ENCODE measurements at places on chromosomes 12 and 14. TPM values are rescaled to one million over a fixed set of nuclear protein-coding genes. Genes with fewer than 3 reads are reported as not detected.

The SYT1 gene
- total RNA-seq = 0.26 TPM

The RAD9B gene
- 0.26 TPM for total RNA-seq

DNA sequence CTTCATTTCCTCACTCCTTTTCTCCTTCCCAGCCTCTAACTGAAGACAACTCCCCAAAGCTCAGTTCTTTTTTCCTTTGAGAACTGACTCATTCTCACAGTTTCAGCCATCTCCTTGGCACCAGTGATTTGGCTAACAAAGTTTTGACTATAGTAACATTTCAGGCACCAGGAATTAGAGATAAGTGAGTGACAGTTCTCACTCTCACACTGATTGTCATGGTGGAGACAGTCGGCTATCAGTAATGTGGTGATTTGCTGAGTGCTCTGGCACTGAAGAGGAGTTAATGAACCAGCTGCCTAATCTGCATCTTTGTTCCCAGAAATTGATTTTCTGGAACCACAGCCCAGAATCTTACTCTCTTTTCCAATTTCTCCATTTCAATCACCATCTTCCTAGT is 29.5 kb downstream of the HELB start:
- no peak for DNase-seq

- DNase-seq = no peak
These were observed 355.6 kb downstream of the LRIG3 start for GRCh38 chr12:58564721-58565120.

The FGF6 gene
- total RNA-seq = not detected

DNA sequence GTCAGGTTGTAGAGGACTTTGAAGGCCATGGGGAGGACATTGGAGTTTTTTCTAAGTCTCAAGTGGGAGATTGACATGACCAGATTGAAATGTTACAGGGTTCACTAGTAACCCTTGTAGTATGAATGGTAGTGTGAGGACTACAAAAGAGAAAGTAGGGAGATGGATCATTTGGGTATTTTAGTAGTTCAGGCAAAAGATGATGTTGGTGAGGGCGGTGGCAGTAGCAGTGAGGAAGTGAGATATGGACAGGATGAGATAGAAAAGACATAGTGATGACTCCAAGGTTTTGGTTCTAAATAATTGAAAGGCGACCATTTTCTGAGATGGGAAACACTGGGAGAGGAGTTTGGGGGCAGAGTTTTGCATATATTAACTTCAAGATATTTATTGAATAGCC is 94.2 kb upstream of the CNTN1 start:
- DNase-seq = no peak

- DNase-seq = no peak
These were observed 39.0 kb downstream of the PLXNC1 start for GRCh38 chr12:94187361-94187760.

The ETFBKMT gene
- 1.0 TPM for total RNA-seq

- DNase-seq = peak; percentile 8
These were observed 142.6 kb downstream of the NPAS3 start for GRCh38 chr14:33081259-33081658.

DNA sequence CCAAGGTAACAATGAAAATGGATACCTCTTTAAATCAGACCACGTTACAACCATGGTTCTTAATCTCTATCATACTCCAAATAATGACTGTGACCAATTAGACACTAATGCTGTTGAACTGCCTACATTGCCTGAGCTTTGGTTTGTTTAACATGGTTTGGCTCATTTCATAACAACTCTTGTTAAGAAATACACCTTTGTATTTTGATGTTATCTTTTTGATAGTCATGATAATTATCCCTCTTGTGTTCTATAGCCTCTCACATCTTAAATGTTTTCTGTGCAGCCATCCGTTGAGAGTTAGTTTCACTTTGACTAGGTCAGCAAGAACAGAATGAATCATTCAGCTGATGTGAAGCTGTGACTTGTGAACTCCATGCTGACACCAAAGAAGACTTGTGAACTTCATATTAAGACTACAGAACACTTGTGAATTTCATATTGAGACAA is 75.5 kb upstream of the RERGL start:
- DNase-seq = peak; percentile 66

DNA sequence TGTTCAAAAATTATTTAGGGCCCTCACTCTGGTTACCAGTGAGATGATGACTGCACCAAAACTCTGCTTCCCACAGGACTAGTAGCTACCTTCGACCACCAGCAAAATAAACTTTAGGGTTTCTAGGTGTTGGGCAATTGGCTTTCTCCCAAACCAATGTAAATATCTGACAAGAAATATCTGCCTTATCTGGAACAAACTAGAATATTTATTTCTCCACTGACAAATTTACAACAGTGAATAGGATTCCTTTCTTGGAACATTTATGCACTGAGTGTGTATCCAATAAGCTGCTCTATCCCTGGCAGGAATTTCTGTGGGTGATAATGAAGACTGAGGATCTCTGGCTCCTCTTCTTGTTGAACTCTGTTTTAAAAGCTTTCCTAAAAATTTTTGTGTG is 148.6 kb downstream of the SLC6A15 start:
- DNase-seq = no peak

DNA sequence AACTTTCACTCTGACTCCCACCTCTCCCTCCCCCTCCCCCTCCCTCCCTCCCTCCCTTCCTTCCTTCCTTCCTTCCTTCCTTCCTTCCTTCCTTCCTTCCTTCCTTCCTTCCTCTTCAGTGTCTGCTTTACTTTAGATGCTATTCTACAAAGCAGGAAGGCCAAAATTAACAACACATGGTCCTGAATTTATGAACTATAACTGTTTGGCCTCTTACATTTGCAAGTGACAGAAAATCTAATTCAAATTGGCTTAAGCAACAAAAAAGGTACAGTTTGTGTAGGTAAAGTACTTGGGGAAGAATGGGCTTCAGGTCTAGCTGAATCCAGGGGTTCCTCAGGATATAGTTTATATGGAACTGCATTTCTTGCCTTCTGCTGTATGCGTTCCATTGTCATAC is 673.0 kb downstream of the AACS start:
- no peak for DNase-seq

DNA sequence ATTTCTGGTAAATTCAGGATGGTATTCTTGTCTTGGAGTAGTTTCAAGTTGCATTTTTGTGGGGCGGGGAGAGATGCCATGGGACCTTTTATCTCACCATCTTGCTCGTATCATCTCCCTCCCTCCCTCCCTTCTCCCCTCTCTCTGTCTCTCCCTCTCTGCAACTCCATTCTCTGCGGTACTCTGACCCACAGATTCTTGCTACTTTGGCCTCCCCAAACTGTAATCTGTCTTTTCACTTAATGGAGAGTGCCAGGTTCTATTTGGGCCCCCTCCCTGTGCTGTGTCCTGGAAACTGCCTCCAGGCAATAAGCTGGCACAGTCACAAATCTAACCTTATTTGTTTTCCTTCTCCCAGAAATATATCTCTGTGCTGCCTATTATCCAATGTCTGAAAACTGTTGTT is 175.2 kb downstream of the PAWR start:
- no peak for DNase-seq

The MYF5 gene
- total RNA-seq = not detected

GRCh38 chr14:32627545-32628298 is 298.6 kb downstream of the AKAP6 start:
- no peak for DNase-seq

- DNase-seq = no peak
These were observed 58.7 kb upstream of the KCNA5 start for GRCh38 chr12:4984971-4985370.

The TMEM30B gene
- total RNA-seq = 10.5 TPM

DNA sequence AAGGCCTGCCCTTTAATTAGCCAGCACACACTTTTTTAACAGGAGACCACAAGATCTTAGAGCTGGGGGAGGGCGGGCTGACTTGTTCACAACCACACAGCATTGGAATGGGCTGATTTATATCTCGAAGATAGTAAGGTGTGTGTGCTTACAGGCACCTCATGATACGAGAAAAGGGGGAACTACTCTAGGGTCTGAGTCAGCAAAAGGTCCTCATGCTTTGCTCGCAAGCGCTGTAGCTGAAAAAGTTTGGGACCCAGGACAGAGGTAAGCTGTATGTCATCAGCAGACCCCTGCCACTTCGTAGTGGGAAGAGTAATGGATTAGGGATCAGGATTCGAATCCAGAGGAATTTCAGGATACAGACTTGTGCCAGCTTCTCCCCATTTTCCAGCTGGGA is 88.9 kb upstream of the RBM19 start:
- no peak for DNase-seq

The KRT75 gene
- total RNA-seq = 7.3 TPM

The GLIPR1L1 gene
- not detected for total RNA-seq

- DNase-seq = no peak
These were observed 39.8 kb downstream of the ELK3 start for GRCh38 chr12:96233939-96234461.

DNA sequence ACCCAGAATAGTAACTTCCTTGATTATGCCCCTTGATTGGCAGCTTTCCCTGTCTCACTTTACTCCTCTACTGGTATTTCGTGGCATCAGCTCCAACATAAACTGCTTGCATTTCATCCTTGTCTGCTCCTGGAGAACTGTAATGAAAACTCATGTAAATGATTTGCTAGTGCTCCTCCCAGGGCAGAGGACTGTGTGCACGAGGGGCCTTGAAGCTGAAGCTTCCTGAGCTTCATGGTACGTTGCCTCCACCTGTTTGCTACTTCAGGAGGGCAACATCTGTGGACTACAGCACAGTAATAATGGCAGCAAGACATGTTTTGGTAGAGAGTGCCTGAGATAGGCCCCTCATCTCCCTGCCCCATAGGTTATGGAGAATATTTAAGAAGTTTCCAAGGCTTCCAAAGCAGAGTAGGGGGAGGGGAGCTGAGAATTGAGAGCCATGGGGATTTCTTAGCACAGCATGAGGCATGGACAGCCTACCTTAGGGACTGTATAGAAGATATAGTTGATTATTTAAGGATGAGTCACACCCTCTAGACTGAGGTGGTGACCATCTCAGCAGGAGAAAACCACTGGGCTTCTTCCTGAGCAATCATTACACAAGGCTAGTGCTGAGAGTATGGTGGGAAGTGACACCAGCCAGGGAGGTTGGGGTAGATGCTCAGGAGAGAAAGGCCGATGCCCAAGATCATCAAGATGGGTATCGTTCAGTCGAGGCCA is 29.5 kb downstream of the CCDC198 start:
- DNase-seq = no peak

- no peak for DNase-seq
These were observed 1345.6 kb downstream of the FSCB start for GRCh38 chr14:43161477-43161876.

DNA sequence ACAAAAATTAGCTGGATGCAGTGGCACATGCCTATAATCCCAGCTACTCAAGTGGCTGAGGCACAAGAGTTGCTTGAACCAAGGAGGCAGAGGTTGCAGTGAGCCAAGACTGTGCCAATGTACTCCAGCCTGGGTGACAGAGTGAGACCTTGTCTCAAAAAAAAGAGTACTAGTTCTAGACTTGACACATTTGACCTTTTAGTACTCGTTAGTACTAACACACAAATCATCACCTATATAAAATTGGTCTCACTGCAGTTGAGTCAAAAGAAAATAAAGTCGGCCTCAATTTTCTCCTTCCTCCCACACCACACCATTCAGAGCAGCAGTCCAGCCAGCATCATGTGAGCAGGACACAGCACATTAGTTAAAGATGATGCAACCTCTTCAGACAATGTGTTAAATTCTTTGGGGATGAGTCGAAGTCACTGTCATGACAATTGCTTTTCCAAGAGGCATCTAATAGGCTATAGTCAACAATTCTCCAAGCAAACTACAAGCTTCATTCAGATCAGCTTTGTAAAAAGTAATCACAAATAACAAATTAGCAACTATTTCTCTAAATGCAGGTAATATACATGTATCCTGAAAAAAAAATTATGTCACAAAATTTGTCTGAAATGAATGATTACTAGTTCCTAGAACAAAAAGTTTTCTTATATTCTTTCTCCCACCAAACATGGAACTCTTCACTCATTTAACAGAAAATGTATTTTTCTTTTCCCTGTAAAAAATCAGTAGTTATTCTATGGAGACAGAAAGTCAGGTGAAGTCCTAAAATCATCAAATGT is 55.6 kb downstream of the CLIP1 start:
- peak; percentile 94 for DNase-seq

The VDR gene
- total RNA-seq = 3.4 TPM

The BHLHE41 gene
- total RNA-seq = 2.1 TPM

The ANKS1B gene
- total RNA-seq = 0.38 TPM

Data from bronchial epithelial cell (primary cell).